ENCODE measurements at places on chromosomes 5 and 9.

DNA sequence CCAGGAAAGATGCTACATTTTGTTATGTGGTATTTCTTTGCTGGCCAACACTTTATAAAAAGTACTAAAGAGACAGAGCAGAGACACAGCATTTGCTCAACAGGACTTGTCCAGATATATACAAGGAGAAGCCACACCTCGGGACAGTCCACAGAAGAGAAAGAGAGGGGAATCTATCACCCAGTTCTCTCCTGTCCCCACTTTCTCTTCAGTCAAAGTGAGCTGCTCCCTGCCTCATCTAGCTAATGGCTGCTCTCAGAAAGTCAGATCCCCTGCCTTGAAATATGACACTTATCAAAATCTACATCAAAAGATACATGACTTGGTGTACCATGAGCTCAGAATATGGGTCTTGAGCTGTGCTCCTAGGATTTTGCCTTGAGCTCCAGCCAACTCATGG lies 86.7 kb upstream of the SPDL1 start:
- no peak for DNase-seq

DNA sequence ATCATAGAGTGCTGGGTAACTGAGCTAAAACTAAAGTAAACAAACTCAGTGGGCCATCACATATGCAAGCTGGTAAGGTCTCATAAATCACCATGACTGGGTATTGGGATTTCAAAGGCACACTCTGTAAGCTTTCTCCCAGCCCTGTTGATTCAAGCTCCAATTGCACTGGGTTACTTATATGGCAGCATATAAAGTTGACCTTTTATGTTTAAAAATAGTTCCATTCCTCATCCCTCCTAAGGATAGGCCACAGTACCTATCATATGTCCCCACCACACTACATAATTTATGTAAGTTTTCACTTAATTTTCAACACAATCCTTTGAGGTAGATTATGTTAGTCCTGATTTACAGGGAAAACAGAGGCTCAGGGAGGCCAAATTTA lies 438.4 kb downstream of the RAB3C start:
- DNase-seq, result no peak

DNA sequence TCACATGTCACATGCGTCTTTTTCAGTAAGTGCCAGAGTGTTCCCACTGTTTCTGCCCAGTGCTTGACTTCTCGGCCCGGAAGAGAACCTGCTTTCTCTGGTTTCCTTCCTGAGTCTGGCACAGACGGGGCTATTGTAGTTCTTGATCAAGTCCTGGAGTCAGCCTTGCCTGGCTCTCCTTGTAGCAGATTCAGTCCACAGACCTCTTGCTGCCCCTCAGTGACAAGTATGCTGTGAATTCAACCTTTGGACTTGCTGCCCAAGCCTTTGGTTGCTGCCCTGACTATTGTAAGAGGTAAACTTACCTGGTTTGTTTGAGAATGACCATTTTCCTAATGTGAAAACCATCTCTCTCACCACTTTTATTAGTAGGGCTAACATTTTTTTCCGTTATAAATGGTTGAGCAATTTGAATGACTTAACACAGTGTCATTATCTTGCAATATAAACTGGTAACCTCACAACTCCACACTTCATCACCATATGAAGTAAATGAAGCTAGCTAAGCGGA lies 24.7 kb downstream of the ZBTB34 start:
- DNase-seq, result no peak

DNA sequence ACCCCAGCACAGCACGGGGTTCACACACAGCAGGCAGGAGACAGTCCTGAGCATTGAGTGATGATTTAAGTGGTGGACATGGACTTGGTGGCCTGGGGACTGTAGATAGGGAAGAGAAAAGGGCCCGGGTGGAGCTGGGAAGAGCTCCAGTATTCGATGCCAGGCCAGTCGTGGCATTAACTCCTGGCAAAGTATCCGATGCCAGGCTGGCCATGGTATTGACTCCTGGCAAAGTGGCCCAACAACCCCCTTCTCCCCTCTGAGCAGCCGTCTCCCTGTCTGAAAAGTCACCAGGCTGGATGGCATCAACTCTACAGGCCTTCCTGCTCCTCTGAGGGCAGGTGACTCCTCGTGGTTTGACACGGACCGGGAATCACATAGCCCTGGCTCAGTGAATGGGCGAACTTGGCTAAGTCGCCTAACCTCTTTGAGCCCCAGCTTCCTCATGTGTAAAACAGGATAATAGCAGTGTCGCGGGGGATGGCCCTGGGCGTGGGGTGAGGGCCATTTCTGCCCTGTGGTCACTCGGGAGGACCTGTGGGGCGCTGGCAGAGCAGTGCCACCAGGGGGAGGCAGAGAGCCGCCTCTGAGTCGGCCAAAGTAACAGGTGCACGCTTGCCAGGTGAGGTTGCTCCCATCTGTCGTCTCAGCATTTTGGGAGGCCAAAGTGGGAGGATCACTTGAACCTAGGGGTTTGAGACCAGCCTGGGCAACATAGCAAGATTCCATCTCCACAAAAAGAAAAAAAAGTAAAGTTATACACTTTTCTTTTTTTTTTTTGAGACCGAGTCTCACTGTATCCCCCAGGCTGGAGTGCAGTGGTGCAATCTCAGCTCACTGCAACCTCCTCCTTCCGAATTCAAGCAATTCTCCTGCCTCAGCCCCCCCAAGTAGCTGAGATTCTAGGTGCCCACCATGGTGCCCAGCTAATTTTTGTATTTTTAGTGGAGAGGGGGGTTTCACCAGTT lies 5.7 kb upstream of the SEC16A start:
- peak; percentile 78 for DNase-seq

DNA sequence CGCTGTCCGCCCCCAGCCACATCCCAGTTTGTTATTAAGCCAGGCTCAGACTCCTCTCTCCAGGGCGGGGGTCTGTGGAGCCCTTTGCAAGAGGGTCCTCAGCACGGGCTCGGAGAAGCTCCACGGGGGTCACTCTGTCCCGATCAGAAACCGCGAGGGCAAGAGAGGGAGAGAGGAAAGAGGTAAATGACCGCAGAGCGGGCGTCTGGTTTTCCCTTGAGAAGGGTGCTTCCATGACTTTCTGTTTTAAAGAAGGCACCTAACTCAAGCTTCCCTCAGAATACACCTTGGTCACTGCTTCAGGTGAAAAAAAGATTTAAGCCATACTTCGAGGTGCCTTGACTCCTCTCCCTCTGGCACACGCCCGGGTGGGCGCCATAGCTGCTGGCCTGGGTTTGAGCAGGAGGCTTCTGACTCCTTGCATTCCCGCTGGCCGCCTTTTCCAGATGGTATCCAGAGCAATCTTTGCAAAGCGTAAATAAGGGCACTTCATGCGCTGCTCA lies 5.8 kb upstream of the TERT start:
- DNase-seq, result no peak

- DNase-seq, result no peak
Observed at GRCh38 chr9:34744295-34745221, 34.6 kb upstream of the CCL21 start.

DNA sequence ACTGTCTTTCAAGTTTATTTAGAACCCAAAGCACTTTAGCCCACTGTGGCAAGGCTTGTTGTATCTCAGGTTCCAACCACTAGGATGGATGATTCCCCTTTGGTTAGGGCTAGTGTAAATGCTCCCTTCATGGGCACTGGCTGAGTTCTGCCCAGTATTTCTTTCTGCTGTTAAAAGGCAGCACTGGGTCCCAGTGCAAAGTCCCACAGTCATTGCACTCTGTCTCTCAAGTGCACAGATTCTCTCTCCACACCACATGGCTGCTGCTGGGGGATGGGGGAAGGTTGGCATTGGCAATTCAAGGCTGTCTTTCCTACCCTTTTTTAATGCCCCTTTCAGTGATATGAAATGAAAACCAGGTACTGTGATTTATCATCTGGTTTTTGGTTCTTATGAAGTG lies 7.2 kb upstream of the NPR3 start:
- no peak for DNase-seq

DNA sequence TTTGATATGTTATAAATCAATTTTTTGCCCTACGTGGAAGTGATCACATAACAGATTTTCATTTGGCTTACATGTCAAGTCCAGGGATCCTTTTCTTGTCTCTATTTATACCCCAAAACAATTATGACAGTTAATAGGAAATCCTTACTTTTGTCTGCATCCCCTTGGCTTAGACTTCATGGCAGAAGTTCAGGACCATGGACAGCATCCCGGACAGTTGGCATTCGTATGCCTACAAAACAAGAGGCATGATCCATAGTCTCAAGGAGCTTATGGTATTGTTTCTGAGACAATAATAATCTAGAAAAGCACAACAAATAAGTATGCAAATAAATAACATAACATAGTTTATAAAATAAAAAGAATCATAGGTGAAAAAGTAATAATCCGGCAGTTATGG lies 214.3 kb upstream of the GRIA1 start:
- DNase-seq, result peak; percentile 3

GRCh38 chr5:14481349-14481748 lies 100.2 kb upstream of the OTULINL start:
- no peak for DNase-seq

- no peak for DNase-seq
Observed at GRCh38 chr5:139131921-139132432, 66.2 kb downstream of the SIL1 start.

DNA sequence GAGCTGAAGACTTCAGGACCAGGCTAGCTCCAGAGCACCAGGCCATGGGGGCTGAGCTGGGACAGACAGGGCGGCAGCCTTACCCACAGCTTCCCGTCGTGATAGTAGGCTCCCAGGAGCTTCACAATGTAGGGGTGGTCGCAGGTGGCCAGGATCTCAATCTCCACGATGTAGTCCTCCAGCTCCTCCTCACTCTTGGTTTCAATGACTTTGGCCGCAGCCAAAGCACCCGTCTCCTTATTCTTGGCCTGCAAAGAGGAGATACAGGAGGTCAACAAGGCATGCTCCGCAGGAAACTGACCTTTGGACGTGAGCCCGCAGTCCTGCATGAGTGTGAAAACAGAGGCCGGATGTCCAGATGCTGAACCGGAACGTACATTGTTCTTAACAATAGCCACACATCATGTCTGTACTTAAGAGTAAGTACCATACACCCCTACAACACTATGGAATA lies 31.5 kb downstream of the STK10 start:
- no peak for DNase-seq

DNA sequence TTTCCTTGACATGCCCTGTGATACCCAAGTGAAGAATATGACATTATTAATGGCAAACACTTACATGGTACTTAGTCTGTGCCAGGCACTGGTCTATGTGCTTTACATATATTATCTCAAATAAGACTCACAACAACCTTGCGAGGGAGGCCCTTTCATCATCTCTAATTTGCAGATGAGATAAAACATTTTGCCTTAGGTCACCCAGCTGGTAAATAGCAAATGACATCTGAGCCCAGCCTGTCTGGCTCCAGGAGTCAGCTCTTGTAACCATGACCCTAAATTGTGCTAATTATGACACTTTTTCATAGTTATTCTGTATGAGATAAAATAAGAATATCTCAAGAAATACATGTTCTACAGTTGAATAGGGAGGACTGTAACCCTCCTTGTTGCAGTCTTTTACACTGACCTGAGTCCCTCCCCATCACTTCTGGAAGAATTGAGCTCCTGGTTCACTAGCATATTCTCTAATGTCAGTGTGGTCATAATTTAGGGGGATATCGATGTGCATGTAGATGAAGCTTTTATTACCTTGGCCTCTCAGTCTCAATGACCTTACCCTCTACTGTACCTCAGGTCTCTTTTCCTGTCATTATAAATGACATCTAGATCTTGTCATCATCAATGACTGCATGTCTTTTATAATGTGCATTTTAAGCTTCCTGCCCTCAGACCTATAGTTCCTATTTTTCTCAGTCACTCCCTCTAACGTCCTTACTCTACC lies 126.1 kb upstream of the HAPLN1 start:
- DNase-seq, result no peak

DNA sequence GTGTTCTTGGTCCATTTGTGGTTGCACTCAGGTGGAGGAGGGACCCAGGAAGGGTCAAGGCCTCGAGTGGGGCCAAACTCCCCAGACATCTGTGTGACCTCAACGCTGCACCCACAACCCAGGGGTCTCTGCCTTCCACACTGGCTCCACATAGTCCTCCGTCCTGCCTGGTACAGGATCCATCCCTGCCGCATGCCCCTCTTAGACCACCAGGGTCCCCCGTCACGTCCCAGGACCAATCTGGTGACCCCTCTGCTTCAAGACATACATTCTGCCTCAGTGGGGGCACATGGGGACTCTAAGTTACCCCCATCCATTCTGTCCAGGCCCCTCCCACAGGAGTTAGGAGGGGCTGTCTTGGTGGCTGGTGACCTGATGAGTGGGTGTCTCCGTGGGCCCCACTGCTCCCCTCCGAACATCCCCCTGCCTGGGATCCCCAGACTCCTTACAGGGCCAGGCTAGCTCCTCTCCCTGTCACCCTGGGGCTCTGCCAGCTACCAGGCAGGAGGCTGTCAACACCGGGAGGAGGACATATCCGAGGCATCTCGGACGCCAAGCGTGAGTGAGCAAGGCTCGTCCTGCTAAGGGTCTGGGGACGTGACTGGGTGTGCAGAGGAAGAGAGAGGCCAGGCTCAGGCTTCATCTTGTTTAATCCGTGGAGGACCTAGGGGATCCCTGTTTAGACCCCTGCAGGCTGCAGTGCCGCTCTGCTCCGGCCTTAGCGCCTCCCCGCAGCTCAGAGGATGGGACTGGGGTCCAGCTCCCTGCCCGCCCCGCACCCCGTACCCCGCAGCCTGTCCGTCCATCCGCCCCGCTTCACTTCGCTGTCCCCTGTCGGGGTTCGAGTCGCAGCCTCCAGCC lies 32.3 kb downstream of the TSPAN17 start:
- no peak for DNase-seq

- peak; percentile 56 for DNase-seq
Observed at GRCh38 chr5:168291342-168291963, at the start of gene WWC1. Gene WWC1, plus strand, starts transcription at chr5:168291645. Its CDS starts 508 bp downstream, at chr5:168292153.

- DNase-seq, result peak; percentile 22
Observed at GRCh38 chr5:38453506-38453905, 102.9 kb downstream of the LIFR start.

GRCh38 chr5:131274326-131275063 lies 10.6 kb downstream of the CDC42SE2 start:
- no peak for DNase-seq

DNA sequence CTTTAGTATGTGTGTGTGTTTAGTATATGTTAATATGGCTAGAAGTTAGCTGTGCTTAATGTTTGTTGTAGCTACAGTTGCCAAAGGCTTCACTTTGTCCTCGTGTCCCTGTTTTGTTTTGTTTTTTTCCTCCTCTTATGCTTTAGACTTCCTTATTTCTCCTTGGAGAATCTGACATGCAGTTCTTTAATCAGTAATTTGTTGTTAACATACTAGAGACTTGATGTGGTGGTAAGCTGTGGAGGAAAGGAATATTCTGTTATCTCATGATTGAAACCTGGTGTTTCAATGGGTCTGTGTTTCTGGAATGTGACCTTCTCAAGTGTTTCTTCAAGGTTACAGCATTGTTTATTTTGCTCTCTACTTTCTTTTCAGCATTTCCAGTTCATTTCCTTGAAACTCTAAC lies 515.6 kb upstream of the ST8SIA4 start:
- no peak for DNase-seq

- peak; percentile 93 for DNase-seq
Observed at GRCh38 chr9:76394195-76394959, at the start of gene RFK. Gene RFK, minus strand, starts transcription at chr9:76394426. Its CDS starts 255 bp downstream, at chr9:76394171.

DNA sequence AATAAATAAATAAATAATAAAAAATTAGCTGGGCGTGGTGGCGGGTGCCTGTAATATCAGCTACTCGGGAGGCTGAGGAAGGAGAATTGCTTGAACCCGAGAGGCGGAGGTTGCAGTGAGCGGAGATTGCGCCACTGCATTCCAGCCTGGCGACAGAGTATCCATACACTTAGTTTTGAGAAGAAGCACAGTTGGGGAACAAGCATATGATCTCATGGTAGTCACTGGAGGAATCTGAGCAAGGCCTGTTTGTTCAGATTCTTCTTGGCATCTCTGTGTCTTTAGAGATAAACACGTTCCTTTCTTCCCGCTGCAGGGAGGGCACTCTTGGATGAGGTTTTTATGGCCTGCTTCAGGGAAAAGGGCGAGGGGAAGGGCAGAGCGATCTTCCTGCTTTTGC lies 15.6 kb upstream of the DENND1A start:
- DNase-seq, result no peak
